ENCODE measurements at places on chromosomes 11 and 22.

DNA sequence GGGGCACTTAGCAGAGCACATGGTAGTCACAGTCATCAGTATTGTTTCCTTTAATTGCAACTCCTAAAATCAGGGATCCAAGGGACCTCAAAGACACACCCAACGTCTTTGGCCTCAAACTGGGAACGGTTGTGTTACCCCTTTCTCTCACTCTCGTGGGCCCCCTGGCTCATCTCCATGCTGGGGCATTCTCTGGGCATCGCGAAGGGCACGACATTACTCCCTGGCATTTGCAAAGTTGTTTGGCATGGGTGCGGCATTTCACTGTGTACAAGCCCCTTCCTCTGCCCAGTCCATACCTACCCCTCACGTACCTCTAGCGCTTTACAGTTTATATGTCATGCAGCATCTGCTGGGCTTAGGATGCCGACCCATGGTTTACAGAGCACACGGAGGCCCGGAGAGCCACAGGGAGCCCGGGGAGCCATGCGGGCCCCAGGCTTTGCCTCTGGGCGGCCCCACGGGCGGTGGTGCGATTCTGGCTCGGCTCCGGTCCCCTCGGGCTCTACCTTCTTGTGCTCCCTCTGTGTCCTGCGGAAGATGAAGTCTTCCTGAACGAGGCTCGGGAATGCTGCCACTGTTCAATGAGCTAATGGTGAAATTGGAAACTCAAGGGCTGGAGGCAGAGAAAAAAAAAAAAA lies 21.9 kb upstream of the CACNG2 start:
- DNase-seq: no peak

DNA sequence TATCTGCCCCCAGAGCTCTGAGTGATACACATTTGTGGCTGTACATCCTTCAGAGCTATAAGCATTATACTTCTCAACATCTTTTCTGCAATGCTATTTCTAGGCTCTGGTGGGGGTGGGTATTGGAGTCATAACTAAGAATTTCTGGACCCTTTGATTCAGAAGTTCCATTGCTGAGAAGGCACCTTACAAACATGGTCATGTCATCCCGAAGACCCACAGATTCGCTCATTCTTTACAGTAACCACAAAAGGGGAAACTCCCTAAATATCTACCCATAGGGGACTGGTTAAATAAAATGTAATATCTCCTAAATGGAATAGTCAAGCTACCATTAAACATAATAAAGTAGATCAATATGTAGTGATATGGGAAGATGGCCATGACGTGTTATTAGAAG lies 98.8 kb downstream of the PRR5L start:
- no peak for DNase-seq

DNA sequence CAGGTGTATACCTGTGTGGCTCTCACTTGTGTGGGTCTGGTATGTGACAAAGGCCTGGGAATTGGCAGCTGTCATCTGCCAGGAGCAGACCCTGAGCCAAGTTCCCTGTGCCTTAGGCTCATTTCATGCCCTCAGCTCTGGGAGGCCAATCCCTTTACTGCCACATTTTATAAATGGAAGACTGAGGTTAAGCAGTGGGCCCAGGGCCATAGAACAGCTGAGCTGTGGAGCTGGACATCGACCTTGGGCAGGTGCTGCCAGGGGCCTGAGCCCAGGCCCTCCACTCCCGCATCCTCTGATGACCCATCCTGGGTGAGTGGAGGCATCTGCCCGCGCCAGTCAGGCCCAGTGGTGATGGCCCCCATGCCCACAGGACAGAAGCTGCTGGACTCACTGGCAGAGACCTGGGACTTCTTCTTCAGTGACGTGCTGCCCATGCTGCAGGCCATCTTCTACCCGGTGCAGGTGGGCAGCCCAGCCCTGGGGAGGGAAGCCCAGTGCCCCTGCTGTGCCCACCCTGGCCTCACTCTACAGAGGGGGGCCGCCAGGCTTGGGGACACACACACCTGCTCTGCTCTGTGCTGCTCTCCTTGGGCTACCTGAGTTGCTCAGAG lies 20.9 kb upstream of the ARHGAP8 start:
- DNase-seq: no peak

DNA sequence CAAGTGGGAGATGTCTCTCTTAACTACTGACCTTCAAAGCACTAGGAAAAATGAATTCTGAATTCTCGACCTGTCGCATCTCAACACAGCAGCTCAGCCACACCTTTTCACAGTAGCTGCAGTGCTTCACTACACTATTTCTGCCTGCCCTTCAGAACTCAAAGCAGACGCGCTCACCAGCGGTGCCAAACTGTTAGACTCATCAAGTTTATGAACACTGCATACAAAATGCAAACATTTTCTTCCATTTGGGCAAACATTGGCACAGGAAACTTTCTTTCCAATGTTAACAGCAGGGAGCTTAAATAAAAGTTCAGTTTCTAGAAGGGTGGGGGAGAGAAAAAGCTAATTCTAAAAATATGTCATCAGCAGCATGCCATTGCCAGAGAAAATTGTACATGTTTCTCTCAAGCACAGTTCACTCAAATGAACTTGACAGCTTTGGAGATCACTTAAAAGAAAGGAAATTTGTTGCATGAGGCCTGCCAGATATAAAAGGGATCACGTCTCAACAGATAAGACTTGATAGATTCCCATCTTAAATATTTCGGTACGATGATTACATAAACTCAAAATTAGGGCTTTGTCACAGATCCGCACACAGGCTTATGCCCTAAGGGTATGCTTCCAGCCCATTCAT lies 82.7 kb downstream of the CADM1 start:
- no peak for DNase-seq

GRCh38 chr11:120115272-120116000 lies 22.5 kb downstream of the TRIM29 start:
- DNase-seq: no peak

DNA sequence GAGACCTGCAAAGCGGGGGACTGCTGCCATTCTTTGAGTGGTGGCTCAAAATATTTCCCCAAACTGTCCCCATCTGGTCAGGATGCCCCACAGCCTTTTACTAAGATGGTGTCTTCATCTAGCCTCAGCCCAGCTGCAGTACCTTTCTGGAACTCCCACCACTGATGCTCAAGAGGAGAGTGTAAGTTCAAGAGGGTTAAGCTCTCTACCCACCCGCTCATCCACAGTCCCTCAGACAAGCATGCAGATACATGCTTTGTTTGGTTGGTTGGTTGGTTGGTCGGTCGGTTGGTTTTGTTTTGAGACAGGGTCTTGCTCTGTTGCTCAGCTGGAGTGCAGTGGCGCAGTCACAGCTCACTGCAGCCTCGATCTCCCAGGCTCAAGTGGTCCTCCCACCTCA lies 14.5 kb upstream of the CAVIN3 start:
- no peak for DNase-seq

DNA sequence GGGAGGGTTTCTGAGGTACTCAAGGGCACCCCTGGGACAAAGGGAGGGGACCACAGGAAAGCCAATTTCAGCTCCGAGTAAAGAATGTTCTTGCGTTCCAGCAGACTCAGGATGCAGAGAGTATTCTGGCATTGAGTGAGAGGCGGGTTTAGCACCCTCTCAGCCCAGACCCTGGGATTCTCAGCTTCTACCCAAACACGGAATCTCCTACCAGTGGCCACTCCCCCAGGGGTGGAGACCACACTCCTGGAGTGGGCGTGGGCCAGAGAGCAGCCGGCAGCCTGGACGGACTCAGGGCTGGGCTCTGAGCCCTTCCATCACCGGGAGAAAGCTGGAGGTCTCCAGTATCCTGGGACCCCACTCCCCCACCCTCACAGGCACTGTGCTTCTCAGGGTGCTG lies 26.1 kb upstream of the TTLL12 start:
- no peak for DNase-seq

GRCh38 chr22:36478966-36479365 lies 2.5 kb downstream of the TXN2 start:
- peak; percentile 90 for DNase-seq

DNA sequence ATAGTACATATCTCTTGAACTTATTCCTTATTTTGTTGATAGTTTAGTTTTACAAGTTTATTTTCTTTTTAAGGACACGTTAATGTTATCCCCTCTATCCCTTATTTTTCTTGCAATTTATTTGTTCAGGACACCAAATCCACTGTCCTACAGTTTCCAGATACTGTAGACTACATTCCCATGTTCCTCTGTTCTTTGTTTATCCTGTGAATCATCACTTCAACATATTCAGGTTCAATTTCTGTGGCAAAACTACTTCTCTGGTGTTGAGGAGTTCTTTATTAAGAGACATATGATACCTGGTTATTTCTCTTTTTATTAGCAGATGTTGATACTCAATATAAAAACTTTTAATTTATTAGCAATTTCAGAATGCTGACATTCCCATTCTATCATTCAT lies 72.8 kb upstream of the CLNS1A start:
- DNase-seq: peak; percentile 9

- DNase-seq: no peak
These were observed 6.6 kb upstream of the NPTXR start for GRCh38 chr22:38850399-38850798.

DNA sequence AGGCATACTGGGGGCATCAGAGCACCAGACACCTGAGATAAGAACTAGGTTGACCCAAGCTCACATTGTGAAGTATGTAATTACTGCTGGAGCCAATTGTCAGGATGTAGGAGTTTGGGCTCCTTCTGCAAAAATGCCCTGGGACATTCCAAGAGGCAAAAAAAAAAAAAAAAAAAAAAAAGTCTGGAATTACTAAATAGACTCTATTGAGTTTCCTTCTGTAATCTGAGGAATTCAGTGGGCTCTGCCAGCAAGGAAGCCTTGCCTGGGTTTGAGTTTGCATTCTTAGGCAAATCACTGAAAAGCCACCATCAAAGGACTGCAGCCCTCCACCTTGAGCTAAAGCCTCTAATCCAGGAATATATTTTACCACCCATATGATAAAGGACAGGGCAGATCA lies 8.0 kb upstream of the CAVIN3 start:
- no peak for DNase-seq

GRCh38 chr22:16955678-16956210 lies 52.3 kb downstream of the GAB4 start:
- no peak for DNase-seq

GRCh38 chr22:38041760-38042487 lies 15.3 kb upstream of the PICK1 start:
- no peak for DNase-seq

DNA sequence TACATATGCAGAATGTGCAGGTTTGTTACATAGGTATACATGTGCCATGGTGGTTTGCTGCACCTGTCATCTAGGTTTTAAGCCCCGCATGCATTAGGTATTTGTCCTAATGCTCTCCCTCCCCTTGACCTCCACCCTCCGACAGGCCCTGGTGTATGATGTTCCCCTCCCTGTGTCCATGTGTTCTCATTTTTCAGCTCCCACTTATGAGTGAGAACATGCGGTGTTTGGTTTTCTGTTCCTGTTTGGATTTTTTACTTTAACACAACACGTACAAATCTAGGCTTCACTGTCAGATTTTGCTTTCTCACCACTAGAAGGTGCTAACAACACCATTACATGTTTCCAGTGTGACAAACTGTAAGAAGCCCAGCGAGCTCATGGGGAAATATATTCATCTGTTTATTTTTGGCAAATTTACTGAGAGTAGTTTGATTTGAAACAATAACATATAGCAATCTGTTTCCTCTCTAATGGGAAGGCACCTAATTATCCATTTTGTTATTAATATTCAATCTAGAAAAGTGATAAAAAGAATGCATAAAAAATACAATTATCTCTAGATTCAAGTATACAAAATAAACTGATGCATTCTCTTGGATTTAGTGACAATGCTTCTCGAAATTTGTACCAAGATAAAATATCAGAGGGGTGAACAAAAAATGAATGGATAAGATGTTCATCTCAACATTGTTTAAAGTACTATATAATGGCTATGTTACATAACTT lies 23.2 kb upstream of the BIRC3 start:
- peak; percentile 54 for DNase-seq

DNA sequence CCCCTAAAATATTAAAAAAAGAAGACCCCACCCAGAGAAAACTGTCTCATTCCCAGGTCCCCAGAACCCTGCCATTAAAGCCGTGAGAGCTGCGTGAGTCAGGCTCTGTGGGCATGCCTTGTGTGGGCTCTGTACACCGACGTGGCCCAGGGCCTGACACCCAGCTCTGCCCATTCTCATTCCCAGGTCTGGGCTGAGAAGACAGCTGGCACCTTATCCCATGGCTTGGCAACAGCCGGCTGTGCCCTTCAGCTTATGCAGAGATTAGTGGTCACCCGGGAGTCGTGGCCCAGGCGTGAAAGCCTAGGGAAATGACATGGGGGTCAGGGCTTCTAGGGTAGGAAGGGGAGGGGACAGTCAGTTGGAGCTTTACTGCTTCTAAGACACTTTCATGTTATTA lies 31.9 kb downstream of the OTOG start:
- no peak for DNase-seq

DNA sequence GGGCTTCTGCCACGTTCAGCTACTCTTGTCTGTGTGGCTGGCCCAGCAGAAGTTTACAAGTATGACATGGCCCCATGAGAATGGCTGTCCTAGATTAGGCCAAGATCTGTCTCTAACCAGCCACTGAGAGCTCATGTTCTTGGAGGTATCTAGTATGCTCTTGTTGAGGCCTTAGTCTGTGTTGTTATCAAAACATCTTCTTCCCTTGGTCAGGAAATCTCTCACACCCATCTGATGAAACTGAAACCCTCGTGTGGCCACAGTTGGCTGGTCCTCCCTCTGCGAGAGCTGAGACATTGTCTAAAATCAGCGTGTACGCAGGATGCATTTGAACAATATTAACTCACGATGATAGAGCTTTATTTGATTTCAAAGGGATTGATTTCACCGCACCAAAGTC lies 109.0 kb upstream of the NNMT start:
- no peak for DNase-seq

- DNase-seq: no peak
These were observed 11.0 kb downstream of the USP28 start for GRCh38 chr11:113864410-113864809.

- DNase-seq: peak; percentile 93
These were observed 25.6 kb downstream of the ARRB1 start for GRCh38 chr11:75325713-75326438.

GRCh38 chr11:111454561-111455192 lies 57.5 kb downstream of the BTG4 start:
- peak; percentile 62 for DNase-seq

- peak; percentile 93 for DNase-seq
These were observed at the start of gene BIRC3 for GRCh38 chr11:102317099-102317767. Gene BIRC3, plus strand, starts transcription at chr11:102317484. Its CDS starts 7,026 bp downstream, at chr11:102324510.

- no peak for DNase-seq
These were observed 108.3 kb upstream of the SESN3 start for GRCh38 chr11:95339086-95339901.

GRCh38 chr22:38951734-38952133 lies 5.7 kb upstream of the APOBEC3A start:
- no peak for DNase-seq

GRCh38 chr22:29117799-29118477 lies 45.1 kb downstream of the KREMEN1 start:
- DNase-seq: peak; percentile 89

- DNase-seq: no peak
These were observed 65.4 kb upstream of the NTM start for GRCh38 chr11:131305005-131305404.

- DNase-seq: no peak
These were observed 122.1 kb upstream of the ISX start for GRCh38 chr22:34943830-34944229.

Data from amniotic epithelial cell (primary cell).